Right lung (tissue), 10 donors: ENCODE measurements at places on chromosomes 11 and 22. TPM values are rescaled to one million over a fixed set of nuclear protein-coding genes. Genes with fewer than 3 reads are reported as not detected.

GRCh38 chr11:133215596-133216230, 316.6 kb downstream of the OPCML start:
- no peak for DNase-seq

DNA sequence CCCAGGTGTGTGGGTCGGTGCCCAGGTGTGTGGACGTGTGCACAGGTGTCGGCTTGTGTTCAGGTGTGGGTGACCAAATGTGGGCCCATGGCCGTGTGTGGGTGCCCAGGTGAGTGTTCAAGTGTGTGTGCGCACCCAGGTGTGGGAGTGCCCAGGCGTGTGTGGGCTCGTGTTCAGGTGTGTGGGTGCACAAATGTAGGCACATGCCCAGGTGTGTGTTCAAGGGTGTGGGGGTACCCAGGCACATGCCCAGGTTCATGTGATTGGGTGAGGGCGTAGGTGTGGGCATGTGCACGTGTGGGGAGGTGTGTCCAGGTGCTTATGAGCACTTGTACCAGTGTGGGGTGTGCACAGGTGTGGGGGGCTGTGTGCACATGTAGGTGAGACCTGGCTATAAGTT, 42.8 kb downstream of the MOB2 start:
- no peak for DNase-seq

DNA sequence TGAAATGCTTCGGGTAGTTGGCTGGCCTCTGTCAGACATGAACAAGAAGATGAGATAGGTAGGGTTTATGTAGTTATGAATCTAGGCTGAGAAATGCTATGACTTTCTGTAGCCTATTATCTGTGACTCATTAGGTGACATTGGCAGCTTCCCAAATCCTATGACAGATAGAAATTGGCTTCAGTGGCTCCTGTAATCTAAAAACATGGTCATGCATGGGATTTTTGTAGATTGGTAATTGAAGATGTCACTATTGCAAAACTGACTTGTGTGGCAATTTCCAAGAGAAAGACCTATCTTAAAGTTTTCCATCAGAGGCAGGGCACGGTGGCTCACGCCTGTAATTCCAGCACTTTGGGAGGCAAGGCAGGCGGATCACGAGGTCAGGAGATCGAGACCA, 29.4 kb upstream of the GRIK4 start:
- DNase-seq = no peak

- DNase-seq = no peak
Observed at GRCh38 chr11:130636722-130637464, 188.4 kb downstream of the ADAMTS15 start.

- DNase-seq = no peak
Observed at GRCh38 chr22:42286205-42286604, 15.8 kb upstream of the TCF20 start.

DNA sequence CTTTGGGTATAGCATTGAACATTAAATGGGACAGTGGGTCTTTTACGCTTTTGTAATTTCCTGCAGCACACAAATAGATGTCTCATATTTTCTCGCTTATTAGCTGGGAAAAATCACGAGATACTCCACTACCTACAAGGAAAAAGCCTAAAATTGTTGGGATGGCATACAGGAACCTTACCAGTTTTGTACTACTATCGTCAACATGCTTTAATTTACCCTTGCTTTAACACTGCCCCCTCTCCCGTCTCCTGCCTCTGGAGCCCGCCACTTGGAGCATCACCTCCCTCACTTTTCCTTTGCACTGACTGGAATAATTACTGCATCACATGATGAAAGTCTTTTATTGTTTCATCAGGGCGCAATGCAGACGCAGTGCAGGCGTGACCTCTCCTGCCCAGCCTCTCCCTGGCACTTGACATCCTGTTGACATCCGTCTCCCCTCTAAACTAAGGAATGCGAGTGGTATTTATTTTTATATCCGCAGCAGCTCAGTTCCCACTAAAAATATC, 1.0 kb upstream of the FNBP4 start:
- DNase-seq = peak; percentile 71

- DNase-seq = no peak
Observed at GRCh38 chr22:32043391-32043790, 330 bp downstream of the SLC5A1 start.

Gene CTSF
- polyA plus RNA-seq = 54.7 TPM

Gene SCGB1D2
- not detected for polyA plus RNA-seq
